ENCODE measurements at places on chromosomes 4 and X.

GRCh38 chrX:139692506-139692849 is 15.5 kb downstream of the MCF2 start:
- DNase-seq: no peak

- no peak for DNase-seq
Measured at GRCh38 chrX:71253253-71254091, 468 bp downstream of the ZMYM3 start.

DNA sequence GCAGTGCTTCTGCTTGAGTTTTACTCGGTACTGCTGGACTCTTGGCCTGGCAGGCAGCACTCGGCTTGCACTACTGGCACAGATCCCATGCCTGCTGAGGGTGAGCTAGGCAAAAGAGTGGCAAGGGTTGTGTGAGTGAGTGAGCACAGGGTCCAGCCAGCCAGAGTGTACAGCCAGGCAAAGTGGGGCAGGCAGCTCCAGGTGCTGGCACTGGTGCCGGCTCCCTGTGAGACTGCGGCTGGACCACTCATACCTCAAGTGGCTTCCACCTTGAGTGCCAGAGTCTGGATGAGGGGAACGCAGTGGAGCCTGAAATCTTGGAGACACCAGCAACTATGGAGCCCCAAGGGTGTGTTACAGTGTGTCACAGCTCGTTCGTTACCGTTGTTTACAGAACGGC is 1451.9 kb upstream of the AGA start:
- no peak for DNase-seq

DNA sequence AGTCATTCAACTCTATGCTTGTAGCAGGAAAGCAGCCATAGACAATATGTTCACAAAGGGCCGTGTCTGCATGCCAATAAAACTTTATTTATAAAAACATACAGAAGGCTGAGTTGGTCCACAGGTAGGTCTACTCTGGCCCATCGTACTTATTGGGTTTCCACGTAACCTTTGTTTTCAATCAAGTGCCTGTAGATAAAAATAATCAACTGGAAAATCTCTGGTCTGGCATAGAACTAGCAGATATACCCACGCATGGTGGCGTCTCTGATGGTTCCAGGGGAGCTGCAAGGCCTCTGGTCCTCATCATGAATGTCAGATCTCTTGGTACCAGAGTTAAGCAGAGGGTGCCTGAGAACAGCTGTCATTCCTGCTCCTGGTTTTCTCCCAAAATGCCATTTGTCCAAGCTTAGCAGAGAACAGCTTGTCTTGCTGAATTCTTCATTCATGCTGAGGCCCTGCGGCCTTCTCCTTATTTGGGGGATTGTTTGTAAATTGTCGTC is 31.4 kb upstream of the JAKMIP1 start:
- DNase-seq: no peak

GRCh38 chr4:74066232-74066631 is 27.7 kb upstream of the CXCL3 start:
- DNase-seq: no peak

DNA sequence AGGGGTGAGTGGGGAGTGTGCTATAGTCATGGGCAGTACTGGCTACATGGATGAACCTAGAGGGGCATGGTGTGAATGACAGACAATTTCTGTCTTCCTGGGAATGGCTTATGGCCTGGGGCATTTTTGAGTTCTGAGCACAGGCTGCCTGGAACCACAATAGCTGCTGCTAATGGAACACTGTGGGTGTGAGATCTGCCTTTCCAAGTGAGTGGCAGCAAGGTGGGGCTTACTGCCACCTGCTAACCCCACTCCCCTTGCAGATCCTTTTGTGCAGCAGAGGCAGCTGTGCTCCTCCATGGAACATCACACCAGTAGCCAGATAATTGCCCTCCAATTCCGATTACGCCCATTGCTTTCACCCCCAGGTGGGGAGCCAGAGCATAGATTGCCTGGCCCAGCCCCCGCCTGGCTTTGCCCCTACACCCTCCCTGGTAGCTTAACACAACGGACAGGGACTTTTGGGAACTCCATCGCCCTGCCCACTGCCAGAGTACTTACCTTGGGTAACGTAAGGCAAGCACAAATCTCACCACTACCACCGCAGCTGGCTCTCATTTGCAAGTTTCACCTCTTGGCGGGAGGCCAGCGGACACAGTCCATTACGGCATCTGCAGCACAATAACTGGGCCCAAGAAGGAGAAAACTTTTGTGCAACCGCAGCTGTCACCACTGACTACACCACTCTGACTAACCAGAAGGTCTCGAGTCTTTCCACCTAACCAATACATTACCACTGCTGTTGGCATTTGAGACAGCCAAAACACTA is 421.2 kb upstream of the NWD2 start:
- DNase-seq: no peak

- DNase-seq: no peak
Measured at GRCh38 chr4:187921946-187922623, 73.5 kb upstream of the ZFP42 start.

- DNase-seq: no peak
Measured at GRCh38 chrX:21723084-21723483, 34.8 kb downstream of the SMPX start.

GRCh38 chr4:99855678-99856077 is 38.5 kb downstream of the LAMTOR3 start:
- no peak for DNase-seq

DNA sequence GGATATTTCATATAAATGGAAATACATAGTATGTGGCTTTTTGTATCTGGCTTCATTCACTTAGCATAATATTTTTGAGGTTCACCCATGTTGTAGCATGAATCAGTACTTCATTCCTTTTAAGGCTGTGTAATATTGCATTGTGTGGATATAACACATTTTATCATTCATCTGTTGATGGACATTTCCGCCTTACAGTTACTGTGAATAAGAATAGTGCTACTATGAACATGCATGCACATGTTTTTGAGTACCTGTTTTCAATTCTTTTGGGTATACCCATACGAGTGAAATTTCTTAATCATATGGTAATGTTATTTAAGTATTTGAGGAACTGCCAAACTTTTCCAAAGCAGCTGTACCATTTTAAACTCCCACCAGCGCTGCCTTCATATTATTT is 539.6 kb upstream of the DIPK2B start:
- DNase-seq: no peak

GRCh38 chr4:152072001-152072485 is 311.2 kb upstream of the GATB start:
- DNase-seq: no peak

GRCh38 chrX:115690511-115691216 is 129.7 kb downstream of the PLS3 start:
- DNase-seq: no peak

DNA sequence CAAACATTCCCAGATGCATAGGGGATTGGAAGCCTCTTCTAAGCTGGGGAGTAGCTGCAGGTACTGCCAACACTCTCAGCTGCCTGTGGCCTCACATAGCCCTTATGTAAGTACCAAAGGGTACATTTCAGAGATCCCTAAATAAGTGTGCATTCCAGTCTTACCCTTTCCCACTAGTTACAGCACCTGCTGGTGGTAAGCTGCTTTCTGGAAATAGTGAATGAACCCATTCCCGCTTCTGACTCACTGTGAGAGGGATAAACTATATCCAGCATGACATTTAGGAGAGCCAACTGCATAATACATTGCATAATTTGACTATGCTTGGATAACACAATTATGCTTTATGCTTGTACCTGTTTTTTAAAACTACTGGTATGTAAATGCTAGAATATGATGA is 149.0 kb downstream of the FAM13A start:
- DNase-seq: no peak

GRCh38 chr4:101981756-101982155 is 191.2 kb downstream of the BANK1 start:
- no peak for DNase-seq

DNA sequence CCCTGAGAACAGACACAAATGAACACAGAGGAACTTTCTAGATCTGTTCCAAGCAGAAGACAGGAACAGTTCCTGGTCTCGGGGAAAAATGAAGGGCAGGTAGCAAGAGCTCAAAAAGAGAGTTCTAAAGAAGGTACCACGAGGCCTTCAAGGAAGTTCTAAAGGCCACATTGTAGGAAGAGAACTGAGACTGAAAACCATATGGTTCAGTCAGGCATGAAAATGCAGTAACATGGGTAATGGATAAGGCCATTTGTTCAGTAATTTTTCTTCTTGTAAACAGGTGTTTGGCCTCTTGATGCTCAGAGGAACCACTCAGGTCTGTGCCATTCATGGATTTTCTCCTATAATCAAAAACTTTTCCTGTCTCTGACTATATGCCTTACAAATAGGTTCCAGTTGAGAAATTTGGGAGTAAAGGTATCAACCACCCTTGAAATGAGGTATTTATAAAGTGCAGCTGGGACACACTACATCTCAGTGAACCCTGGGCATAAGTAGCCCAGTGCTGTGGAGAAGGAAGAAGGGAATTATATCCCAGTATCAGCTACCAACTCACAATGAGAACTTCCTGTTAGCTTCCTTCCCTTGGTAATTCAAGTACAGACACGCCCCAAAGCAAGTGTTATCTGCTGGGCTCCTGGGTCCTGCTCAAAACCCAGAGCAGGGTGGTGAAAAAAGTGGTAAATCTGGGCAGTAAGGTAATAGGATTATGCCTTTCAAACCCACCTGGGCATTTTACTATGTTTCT is 277.9 kb downstream of the KLHL13 start:
- no peak for DNase-seq

GRCh38 chrX:110373310-110373709 is 14.7 kb downstream of the RTL9 start:
- no peak for DNase-seq

DNA sequence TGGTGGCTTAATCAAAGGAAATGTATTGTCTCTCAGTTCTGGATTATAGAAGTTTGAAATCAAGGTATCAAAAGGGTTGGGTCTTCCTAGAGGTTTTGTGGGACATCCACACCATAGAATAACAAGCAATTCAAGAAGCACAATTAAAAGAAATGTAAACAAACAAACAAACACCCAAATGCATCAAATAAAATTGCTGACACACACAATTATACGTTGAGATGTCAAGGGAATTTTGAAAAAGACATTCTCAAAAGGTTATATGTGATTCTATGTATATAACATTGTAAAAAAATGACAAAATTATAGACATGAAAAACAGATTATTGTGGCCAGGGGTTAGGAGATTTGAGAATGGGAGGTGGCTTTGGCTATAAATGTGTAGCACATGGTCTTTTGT is 250.7 kb upstream of the AGA start:
- no peak for DNase-seq

DNA sequence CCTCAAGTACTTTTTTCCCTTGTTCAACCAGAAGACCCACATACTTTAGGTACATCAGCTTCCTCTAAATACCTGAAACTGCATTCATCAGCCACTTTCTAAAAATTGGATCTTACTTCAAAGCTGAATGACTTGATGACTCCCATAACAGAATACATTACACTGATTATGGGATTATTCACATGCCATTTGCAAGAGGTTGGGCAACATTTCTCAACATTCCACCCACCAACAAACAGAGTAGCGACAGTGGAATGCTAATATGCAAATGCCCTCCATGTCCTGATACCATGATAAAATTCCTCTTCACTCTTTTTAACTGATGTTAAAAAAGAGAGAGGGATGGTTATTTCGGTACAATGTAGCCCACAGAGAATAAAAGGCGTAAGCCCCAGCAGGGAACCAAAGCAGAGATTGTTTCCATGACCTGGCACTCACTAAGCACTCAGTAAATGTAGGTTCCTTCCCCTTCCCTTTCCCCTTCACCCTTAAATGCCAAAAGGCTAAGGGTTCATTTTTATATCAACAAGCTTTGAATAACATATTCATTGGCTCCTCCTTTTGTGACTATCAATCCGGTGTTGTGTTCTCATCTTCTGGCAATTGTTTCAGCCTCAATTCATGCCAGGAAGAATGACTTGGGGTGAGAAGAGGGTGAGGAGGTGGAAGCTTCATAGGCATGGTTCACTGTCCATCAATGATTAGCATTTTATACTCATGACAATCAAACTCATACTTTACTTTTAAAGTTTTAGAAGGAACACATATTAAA is 317.2 kb downstream of the DHX15 start:
- DNase-seq: no peak

GRCh38 chrX:22748093-22748999 is 251.4 kb upstream of the DDX53 start:
- DNase-seq: no peak

- DNase-seq: no peak
Measured at GRCh38 chr4:123661080-123661737, 264.6 kb downstream of the SPRY1 start.

GRCh38 chr4:78297116-78297800 is 240.1 kb downstream of the FRAS1 start:
- no peak for DNase-seq

DNA sequence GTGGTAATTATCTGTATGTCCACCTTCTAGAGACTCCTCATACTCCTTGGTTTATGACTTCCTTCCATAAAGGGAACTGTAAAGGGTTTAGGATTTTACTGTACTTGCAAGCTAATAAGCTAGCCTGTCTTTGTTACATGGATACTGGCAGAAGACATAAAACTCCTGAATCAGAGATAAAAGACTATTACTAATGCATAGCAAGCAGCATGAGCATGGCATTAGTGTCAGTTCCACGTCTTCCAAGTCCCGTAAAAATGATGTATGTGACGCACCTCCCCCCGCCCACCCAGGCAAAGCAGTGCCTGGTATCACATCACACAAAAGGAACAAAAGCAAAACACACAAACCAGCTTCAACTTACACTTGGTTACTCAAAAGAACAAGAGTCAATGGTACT is 71.0 kb downstream of the SLC10A6 start:
- no peak for DNase-seq

GRCh38 chr4:153159016-153159415 is 45.2 kb upstream of the TRIM2 start:
- no peak for DNase-seq

DNA sequence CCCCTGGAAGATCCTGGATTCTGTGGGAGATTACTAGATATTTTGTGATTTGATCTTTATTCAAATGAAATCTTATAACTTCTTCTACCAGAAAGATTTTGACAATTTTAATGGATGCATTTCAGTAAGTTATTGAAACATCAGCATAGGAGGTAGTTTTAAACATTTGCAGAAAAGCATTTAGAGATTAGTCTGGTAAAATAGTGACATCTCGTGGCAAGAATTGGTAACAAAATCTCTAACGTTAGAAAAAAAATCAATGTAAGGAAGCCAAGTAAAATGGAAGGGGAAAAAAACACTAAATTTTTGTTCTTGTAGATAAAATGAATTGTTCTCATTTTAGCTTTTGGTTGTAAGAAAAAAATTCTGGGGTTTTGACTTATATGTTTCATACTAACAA is 73.3 kb downstream of the TASL start:
- no peak for DNase-seq

DNA sequence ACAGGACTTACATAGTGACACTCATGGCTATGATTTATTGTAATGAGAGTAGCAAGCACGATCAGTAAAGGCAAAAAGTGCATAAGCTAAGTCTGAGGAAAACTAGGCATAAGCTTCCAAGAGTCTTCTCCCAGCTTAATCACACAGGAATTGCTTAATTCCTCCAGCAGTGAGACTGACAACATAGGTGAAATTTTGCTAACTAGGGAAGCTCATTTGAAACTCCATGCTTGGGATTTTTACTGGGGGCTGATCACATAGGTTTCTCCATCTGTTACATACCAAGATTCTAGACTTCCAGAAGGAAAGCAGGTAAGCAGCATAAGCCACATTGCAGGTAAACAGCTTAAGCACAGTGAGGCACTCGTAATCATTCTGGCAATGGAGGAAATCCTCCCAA is 71.8 kb upstream of the FHDC1 start:
- no peak for DNase-seq

- DNase-seq: no peak
Measured at GRCh38 chr4:90001023-90001422, 106.4 kb downstream of the MMRN1 start.

- DNase-seq: no peak
Measured at GRCh38 chrX:53674581-53674980, 11.9 kb downstream of the HUWE1 start.
